ENCODE measurements at places on chromosomes 1 and 21.

- DNase-seq, result no peak
These were observed 16.1 kb upstream of the AJAP1 start for GRCh38 chr1:4638345-4638729.

- peak; percentile 63 for DNase-seq
These were observed 4.2 kb downstream of the COX20 start for GRCh38 chr1:244839656-244840055.

DNA sequence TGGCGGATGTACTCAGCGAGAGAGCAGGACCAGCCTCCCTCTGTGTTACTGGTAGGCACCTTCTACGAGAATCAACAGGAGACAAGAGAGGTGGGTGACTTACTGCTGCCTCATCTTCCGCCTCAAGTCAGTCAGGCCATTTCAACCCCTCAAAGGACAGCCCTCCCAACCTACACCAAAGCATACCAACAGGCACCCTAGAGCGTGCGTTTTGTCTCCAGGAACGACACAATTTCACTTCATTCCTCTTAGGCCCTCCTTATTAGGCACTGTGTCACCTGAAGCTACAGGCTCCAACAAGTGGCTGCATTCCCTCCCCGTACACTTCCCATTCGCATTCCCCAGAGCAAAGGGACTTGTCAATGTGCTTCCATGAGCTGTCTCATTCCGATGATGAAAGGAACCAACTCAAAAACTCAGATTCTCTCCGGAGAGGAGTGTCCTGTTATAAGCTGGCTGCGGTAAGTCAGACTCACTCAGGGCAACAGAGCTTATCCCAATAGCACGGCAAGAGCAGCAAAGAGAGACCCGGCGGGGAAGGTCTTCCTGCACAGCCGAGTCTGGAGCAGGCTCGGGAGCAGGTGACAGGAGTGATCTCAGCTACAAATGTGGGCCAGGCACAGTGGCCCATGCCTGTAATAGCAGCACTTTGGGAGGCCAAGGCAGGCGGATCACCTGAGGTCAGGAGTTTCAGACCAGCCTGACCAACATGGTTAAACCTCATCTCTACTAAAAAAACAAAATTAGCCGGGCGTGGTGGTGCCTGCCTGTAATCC lies 120.6 kb upstream of the IFFO2 start:
- no peak for DNase-seq

DNA sequence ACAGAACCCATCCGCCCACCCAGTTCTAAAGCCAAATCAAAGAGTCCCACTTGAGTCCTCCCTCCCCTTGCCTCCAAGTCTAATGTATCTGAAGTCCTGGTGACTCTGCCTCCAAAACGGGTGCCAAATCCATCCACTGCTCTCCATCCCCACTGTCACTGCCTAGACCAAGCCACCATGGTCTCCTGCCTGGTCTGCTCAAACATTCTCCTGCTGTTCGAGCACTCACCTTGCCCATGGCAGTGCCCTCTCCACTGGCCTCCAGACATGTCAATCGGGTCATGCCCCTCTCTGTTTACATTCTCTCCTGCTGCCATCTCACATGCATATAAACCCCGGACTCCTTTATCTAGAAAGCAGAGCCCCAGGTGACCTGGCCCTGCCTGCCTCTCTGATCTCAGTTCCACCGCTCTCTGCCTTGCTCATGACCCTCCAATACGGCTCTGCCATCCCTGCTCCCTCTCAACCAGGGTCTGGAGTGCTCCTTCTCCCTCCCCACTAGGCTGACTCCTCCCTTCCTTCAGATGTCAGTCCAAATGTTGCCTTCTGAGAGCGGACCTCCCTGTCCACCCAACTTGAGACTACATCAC lies 32.1 kb upstream of the MX1 start:
- no peak for DNase-seq

GRCh38 chr1:115458426-115459114 lies 120.5 kb upstream of the NGF start:
- DNase-seq, result no peak

- DNase-seq, result no peak
These were observed 81.5 kb downstream of the RRAGC start for GRCh38 chr1:38778051-38778450.

DNA sequence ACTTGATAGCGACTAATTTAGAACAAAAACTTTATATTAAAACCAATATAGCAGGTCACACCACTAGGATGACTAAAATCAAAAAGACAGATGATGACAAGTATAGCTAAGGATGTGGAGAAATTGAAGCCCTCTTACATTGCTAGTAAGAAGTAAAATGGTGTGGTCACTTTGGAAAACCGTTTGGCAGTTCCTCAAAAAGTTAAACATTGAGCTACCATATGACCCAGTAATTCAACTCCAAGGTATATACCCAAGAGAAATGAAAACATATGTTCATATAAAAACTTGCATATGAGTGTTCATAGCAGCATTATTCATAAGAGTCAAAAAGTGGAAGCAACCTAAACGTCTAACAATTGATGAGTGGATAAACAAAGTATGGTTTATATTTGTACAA lies 13.0 kb upstream of the SERINC2 start:
- DNase-seq, result no peak

GRCh38 chr1:205248793-205249601 lies 21.3 kb downstream of the TMCC2 start:
- peak; percentile 71 for DNase-seq

DNA sequence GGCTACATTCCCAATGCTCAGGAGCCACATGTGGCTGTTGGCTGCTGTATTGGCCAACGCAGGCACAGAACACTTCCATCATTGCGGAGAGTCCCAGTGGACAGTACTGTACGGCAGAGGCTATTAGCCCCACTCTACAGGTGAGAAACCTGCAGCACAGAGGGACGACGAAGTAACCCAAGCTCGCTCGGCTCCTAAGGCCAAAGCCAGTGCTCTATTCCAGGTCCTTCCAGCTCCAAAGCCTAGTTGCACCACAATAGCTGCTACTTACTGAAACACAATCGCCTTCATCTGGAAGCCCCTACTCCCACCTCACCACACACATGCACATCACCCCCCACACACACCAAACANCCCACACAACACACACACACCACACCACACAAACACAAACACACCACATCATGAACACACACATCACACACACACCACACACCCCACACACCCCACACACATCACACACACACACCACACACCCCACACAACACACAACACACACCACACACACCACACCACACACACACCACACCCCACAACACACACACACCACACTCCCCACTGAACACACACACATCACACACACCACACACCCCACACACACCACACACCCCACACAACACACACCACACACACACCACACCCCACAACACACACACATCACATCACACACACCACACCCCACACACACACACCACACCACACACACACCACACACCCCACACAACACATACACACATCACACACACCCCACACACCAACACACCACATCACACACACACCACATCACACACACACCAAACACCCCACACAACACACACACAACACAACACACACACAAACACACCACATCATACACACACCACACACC lies 3.2 kb downstream of the LYPD8 start:
- DNase-seq, result peak; percentile 52

- DNase-seq, result peak; percentile 67
These were observed 27.5 kb upstream of the SLAMF6 start for GRCh38 chr1:160550572-160551034.

- peak; percentile 2 for DNase-seq
These were observed 3.5 kb downstream of the CHODL start for GRCh38 chr21:18248171-18248570.

- DNase-seq, result peak; percentile 91
These were observed 600.5 kb downstream of the USP25 start for GRCh38 chr21:16330082-16330907.

- DNase-seq, result no peak
These were observed 1.1 kb upstream of the GJB3 start for GRCh38 chr1:34779962-34780361.

DNA sequence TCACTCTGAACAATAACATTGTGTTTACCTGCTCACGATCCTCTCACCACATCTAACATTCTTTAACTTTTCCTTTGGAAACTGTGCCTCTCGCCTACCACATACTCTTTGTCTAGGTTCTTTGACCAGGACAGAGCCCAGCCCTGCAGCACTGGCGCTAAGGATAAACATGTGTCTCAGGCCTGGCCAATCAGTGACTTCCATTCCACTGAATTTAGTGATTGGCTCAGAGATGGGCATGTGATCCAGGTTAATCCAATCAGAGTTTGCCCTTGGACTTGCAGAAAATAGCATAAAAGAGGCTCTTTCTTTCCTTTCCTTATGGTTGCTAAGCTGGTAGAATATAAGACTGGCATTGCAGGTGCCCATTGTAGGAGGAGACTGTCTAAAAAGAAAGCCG lies 605.7 kb downstream of the MATN1 start:
- DNase-seq, result no peak

DNA sequence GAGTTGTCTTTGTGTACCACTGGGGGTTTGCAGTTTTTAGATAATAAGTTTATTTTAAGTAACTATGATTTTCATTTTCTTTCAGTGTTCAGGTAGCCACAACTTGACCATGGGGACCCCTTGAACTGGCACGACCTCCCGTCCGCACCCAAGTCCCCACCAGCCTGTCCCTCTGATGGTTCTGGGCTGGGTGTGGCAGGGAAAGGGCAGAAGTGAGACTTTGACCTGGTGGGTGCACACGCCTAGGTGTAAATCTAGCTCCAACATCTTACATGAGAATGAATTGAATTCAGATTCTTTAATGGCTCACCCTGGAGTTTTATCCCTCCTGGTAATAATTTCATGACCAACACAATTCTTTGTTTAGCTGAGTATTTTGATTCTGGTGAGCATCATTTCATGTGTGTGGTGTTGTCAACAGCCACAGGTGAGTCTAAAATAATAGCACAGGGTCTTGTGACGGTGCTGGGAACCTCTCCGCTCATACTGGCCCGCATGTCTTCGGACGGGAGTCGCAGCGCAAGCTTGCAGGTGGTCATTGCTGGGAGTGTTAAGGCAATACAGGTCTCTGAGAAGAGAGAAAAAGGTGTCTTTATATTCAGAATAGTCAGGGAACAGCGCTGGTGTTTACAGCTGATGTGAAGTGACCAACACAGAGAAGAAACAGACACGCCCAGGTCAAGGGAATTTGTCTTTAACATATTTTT lies 50.8 kb upstream of the POFUT2 start:
- no peak for DNase-seq

DNA sequence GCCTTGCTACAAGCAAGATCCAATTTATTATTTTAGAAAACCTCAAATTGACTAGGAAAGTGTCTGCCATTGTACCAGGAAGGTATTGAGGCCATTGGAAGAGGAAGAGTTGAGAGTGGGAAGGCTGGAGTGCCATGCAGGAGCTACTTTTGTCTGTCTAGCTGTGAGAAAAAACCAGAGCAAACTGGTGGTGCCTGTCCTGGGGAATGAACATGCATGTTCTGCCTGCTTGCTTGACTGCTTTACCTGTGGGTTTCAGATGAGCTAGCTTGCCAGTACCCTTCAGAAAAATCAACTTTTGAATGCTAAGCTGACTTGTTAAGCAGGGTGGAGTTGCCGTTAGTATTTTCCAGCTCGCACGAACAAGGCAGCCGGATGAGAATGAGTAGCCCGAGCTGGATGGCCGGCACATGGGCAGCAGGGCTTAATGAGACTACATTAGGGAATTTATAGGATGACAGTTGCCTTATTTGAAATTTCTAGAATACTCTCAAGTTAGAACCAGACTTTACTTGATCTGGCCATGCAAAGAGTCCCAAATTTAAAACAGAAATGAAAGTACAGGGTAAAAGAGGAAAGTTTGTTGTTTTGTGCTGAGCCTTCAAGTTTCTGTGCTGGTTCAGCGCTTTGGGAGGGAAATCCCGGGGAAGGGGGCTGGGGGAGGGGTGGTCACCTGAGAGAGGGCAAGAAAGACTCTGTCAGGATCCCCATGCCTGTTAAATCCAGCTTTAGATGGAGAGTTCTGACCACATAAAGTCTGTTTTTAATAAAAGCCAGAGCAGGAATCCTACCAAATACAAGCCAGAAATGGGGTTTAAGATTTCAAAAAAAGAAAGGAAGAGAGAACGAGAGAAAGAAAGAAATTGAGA lies 29.6 kb upstream of the C1orf105 start:
- DNase-seq, result no peak

DNA sequence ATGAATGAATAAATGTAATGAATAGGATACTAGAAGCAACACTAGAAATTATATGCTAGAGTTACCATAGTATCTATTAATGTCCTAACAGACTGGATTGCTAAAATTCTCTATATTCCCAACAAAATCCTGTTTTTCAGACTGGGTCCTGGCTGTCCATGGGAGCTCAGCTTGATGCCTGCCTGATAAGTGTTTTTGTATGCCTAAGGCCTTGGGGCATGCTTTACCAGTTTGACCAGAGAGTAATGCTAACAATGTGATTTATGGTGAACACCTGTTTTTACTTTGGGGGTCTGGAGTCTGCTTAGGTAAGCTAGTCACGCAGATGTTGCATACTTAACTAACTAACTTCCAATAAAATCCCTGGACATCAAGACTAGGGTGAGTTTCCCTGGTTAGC lies 318.8 kb upstream of the DEPDC1 start:
- no peak for DNase-seq

- no peak for DNase-seq
These were observed 109.8 kb downstream of the MAST2 start for GRCh38 chr1:45913183-45913683.

- no peak for DNase-seq
These were observed 51.6 kb upstream of the KIAA0040 start for GRCh38 chr1:175244206-175244605.

DNA sequence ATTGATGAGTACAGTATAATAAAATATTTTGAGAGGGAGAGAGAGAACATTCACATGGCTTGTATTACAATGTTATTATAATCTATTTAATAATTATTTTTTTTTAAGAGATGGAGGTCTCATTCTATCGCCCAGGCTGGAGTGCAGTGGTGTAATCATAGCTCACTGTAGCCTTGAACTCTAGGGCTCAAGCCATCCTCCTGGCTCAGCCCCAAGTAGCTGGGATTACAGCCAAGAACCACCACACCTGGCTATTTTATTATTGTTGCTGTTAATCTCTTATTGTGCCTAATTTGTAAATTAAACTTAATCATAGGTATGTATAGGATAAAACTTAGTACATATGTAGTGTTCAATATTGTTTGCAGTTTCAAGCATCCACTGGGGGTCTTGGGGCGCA lies 57.8 kb downstream of the HS2ST1 start:
- DNase-seq, result no peak

DNA sequence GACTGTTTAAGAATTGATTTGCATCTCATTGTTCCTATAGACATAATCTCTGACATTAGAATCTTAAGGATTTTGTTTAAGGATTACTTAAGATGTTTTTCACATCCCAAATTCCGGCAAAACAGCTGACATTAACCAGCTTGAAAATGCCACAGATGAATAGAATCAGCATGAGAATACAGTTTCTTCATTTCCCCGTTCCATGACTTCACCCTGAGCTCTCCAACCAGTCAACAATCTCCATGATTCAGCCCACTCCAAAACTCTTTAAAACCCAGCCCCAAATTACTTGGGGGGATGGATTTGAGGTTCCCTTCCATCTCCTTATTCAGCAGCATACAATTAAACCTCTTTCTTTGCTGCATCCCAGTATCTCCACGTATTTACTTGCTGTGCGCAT lies 201.0 kb downstream of the LYPLAL1 start:
- no peak for DNase-seq
